Activated naive CD4-positive, alpha-beta T cell treated with anti-CD3 and anti-CD28 coated beads, Interleukin-2, amount 50 U/mL, for 72 hours (primary cell): ENCODE measurements at places on chromosomes 1 and 21. TPM values are rescaled to one million over a fixed set of nuclear protein-coding genes. Genes with fewer than 3 reads are reported as not detected.

Gene RGSL1
- total RNA-seq: not detected

Gene HAPLN2
- 3.8 TPM for total RNA-seq

Gene C4BPA
- total RNA-seq: not detected

Gene SERTAD4
- total RNA-seq: not detected

Gene MTARC1
- not detected for total RNA-seq

Gene PPM1J
- total RNA-seq: 0.46 TPM

Gene EPHB2
- total RNA-seq: not detected

Gene FCRL2
- total RNA-seq: not detected

Gene PCAT6
- total RNA-seq: not detected

DNA sequence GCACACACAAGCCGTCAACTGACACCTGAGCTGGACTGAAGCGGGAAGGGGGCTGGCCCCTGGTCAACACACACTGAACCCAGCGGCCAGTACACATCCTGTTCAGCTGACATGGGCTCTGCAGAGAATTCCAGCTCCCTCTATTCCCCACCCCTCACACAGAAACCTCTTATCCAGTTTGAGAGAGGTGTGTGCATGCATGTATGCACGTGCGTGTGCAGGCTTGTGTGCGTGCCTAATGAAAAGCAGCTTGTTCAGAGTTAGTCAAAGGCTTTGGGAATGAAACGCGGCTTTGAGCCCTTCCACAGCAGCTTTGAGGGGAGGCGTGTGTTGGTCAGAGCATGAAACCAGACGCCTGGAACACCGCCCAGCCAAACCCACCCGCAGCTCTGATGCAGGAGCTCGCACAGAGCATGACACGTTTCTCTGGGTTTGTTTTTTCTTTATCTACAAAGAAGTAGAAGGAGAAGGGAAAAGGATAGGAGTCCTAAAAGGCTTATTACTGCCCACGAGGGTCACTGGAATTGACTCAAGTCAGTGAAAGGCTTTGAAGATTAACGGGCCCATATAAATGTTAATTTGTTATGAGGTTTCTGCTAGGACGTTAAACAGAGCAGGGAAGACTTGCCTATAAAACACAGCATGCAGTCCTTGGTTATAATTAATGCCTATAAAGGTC, 184.2 kb downstream of the ETS2 start:
- no peak for DNase-seq

GRCh38 chr1:113975211-113975895, 3.9 kb upstream of the OLFML3 start:
- DNase-seq: no peak

GRCh38 chr1:7515175-7515574, 255.9 kb upstream of the VAMP3 start:
- no peak for DNase-seq

DNA sequence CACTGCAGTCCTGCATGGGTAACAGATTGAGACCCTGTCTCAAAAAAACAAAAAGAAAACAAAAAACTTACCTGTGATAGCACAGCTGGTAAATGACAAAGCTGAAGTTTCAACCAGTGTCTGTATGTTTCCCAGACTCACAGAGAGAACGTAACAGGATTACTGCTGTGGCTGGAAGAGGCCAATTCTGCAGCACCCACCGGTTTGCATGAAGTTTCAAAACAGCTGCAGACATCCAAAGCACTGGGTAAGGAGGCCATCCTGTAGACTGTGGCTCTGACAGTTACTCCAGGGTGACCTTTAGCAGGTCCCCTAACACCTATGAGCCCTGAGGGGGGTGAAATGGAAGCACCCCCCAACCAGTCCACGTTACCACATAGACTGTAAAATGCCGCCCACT, 7.5 kb downstream of the ID3 start:
- no peak for DNase-seq

DNA sequence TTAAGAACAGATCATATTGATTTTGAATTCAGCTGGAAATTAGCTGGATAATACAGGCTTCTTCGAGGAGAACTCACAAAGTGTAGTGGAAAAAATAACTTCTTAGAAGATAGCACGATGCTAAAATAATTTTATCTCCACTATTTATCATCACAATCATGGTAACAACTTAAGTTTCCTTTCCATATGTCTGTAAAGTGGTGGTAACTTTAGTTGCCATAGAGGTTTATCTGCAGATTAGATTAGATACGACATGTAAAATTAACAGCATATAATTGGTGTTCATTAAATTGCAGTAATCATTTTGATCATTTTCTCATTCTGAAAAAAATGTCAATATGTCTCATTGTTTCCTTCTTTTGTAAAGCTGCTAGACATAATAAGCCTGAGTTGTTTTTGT, 921.5 kb downstream of the KCNT2 start:
- DNase-seq: no peak

- no peak for DNase-seq
These were observed 280.7 kb downstream of the TM2D1 start for GRCh38 chr1:61444288-61444687.

GRCh38 chr21:45533361-45533845, 8.8 kb downstream of the SLC19A1 start:
- no peak for DNase-seq

DNA sequence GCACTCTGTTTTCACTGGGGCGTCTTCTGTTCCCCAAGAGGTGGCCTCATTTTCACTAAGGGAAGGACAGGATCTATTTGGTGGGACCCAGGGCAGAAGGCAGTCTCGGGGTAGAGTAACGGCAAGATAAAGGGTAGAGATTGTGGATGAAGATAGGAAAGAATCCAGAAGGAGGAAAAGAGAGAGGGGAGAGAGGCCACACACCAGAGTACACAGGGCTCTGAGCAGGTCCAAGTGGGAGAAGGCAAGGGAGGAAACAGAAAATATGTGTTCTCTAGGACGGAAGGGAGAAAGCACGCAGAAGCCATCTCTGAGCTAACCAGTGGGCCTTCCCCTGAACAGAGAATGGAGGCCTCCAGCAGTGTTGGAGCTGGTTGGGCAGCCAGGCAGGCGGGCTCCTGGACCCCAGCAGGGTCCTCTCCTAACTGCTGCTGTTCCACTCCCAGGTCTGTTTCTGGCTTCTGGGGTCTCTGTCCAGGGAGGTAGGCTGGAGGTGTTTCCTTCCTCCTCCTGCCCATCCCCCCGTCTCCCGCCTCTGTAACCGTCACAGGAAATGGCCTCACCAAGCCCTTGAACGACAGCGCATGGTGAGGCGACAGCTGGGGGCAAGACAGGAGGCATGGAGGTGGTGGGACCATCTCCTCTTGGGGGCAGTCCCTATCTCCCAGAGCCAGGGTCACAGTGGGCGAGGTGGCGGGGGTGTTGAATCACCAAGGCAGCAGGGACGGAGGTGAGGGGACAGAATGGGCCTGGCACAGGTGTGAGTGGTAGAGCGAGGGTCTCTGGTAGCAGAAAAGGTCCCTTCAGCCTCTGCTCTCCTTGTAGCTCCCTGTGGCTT, 649 bp downstream of the PTPN7 start:
- peak; percentile 81 for DNase-seq

GRCh38 chr1:44664730-44665370, 9.4 kb downstream of the TMEM53 start:
- no peak for DNase-seq

- DNase-seq: no peak
These were observed 54.5 kb upstream of the PTGFRN start for GRCh38 chr1:116855191-116855619.

DNA sequence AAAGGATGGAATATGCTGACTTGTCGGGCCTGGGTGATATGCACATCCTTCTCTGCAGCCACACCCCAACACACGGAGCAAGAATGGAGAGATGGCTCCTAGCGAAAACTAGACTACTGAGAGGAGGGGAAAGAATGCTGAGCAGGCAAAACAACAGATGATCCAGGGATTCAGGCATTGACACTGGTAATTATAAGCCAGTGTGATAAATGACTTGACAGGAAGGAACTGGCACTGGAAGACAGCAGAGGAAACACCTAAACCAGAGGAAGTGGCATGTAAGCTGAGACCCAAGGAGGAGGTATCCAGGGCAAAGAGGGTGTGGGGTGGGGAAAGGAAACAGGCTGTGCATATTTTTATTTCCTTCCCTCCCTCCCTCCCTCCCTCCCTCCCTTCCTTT, 31.7 kb upstream of the KHDRBS1 start:
- no peak for DNase-seq

- no peak for DNase-seq
These were observed 336.0 kb upstream of the NR5A2 start for GRCh38 chr1:199691540-199691939.

- DNase-seq: no peak
These were observed 6.8 kb downstream of the CORT start for GRCh38 chr1:10456661-10457060.

GRCh38 chr1:212558693-212559480, 49.7 kb upstream of the ATF3 start:
- DNase-seq: peak; percentile 87

- DNase-seq: no peak
These were observed 116.8 kb upstream of the TMPRSS2 start for GRCh38 chr21:41624674-41625310.

DNA sequence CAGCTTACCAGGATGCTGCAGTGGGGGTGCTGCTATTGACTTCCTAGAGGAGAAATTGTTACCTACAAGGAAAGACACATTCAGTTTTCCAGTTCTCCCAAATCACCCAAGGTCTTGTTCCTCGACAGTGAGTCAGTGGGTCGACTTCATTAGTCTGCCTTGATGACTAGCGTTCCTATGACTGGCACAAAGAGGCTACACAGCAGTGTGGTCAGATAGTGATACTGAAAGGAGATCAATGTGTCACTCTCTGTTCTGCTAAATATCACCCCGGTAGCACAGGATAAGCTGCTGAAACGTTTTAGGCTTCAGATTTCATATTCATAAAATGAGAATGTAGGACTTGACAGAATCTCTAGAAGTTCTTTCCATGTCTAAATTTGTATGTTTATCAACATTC, 357.4 kb downstream of the LMX1A start:
- DNase-seq: no peak

GRCh38 chr1:245277276-245277675, 122.5 kb downstream of the KIF26B start:
- no peak for DNase-seq

DNA sequence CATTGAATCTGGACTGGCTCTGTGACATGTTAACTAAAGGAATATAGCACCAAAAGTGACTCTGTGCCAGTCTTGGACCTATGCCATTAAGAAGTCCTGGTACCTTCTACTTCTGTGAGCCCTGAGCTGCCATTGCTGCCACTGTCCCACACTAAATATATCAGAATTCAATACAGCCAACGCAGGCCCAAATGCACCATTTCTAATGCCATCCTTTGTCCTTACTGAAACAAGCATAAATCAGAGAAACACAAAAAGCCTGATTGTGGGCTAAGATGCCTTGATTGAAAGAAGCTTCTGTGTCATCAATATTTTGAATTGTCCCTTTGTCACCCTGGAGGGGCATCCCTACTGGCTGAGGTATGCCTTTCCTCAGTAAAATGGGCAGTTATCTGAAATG, 66.9 kb upstream of the NEK2 start:
- no peak for DNase-seq

DNA sequence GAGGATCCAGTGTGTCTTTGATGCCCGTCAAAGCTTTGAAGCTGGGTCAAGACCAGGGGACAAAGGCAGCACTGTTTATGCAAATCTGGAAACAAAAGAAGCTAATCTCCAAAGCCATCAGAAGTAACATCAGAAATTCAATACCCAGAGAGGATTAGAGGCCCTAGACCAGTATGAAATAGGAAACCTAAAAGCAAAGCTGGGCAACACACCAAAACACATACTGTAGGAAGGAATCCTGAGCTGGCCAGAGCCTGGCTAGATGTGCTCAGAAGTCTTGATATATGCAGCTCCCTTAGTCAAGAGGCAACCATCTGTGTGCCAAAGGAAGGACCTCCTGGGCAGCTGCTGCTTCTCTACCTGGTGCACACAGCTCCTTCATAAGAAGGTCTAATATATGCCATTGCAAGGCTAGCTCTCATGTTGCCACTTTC, 12.3 kb downstream of the COLGALT2 start:
- no peak for DNase-seq

GRCh38 chr1:29304025-29304684, 67.8 kb downstream of the PTPRU start:
- no peak for DNase-seq

DNA sequence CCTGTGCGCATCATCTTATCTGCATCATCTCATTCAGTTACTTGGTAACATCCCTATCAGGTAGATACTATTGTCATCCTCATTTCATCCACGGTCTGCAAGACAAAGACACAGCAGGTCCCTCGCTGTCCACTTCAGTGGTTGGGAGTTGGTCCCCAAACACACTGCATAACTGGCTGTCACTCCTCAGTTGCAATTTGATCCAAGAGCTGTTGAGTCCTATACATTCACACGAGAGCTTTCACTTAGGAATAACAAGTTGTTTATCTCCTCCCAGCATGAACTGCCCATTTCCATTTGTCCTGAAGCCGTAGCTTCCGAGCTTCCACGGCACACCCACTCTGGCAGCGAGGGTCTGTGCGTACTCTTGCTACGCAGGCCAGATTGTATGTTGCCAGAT, 472.0 kb downstream of the CAMTA1 start:
- DNase-seq: no peak

GRCh38 chr1:201781437-201781836, 47.5 kb upstream of the IPO9 start:
- no peak for DNase-seq

GRCh38 chr1:109556563-109556962, 8.1 kb downstream of the GNAI3 start:
- no peak for DNase-seq

GRCh38 chr21:42959728-42960127, 14.6 kb upstream of the PKNOX1 start:
- DNase-seq: no peak

DNA sequence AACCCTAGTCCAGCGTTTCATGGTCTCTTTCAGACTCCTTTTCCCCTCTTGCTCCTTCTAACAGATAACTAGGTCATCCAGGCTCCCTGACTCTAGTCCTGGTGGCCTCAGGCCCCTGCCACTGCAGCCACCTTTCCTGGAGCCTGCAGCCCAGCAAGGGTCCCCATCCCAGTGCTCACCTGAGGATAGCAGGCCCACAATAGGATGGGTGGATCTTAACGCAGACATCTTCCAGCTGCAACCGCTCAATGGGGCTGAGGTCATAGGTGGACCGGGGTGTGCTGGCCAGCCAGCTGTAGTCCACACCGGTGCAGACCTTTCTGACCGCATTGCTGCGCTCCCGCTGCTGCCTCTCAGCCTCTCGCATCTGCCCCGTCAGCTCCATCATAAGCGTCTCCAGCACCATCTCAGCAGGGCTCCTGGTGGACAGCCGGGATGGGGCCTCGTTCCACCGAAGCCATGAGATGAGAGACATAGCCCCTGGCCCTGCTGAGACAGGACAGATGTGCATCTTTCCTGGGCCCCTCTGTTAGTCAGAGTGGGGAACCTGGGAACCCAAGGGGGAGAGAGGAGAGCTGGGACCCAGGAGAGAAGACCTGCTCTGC, 10.9 kb downstream of the RD3 start:
- DNase-seq: no peak

- DNase-seq: no peak
These were observed 4.7 kb downstream of the C1orf174 start for GRCh38 chr1:3895279-3895950.

- DNase-seq: no peak
These were observed 179.8 kb upstream of the GALNT2 start for GRCh38 chr1:229887043-229887822.

GRCh38 chr1:156438278-156438987, 62.1 kb downstream of the MEF2D start:
- no peak for DNase-seq
